ENCODE measurements at places on chromosomes 2 and 18.

GRCh38 chr2:98759338-98759737, 28.4 kb upstream of the MGAT4A start:
- DNase-seq, result no peak

- no peak for DNase-seq
Measured at GRCh38 chr2:134314202-134314601, 60.3 kb downstream of the MGAT5 start.

- no peak for DNase-seq
Measured at GRCh38 chr2:47177043-47177565, 22.0 kb upstream of the STPG4 start.

- no peak for DNase-seq
Measured at GRCh38 chr2:137670111-137670510, 294.2 kb upstream of the HNMT start.

- DNase-seq, result no peak
Measured at GRCh38 chr2:86704459-86704971, 15.6 kb upstream of the RMND5A start.

- peak; percentile 41 for DNase-seq
Measured at GRCh38 chr2:202317080-202317857, 51.7 kb downstream of the NOP58 start.

GRCh38 chr2:25090801-25091200, 48.9 kb downstream of the EFR3B start:
- DNase-seq, result no peak

DNA sequence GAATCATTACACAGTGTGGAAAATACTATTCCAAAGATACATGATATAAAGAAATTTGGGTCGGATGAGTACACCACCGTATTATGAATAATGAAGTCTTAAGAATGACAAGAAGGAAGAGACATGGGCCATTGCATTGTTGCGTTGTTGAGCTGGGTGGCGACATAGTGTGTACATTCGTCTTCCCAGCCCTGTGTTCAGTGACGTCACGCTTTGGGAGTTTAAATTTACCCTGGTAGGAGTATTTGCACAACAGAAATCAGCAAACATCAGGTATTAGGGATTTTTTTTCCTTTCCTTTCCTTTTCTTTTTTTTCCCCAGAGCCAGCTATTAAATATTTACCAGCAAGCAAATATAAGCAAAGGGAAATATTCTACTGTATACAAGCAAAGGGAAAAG, 347.2 kb upstream of the NETO1 start:
- DNase-seq, result no peak

GRCh38 chr2:25358249-25358815, 16.6 kb upstream of the DNMT3A start:
- DNase-seq, result no peak

DNA sequence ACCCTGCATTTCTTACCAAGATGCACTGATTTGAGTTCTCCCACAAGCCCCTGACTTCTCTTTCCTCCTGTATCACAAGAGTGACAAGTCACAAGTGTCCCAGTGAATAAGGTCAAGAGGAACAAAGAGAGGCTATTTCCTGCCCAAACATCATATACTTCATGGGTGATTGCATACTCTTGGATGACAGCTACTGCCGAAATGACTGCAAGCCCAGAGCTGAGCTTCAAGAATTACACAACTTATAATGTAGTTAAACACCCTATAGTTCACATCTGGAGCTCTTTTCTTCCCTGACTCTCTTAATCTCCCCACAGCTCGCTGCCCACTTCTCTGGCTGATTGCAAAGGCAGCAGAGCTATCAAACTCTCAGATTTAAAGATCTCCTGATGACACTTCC, 289.7 kb upstream of the PARD3B start:
- DNase-seq, result no peak

- DNase-seq, result no peak
Measured at GRCh38 chr2:168443818-168444217, 12.3 kb upstream of the CERS6 start.

DNA sequence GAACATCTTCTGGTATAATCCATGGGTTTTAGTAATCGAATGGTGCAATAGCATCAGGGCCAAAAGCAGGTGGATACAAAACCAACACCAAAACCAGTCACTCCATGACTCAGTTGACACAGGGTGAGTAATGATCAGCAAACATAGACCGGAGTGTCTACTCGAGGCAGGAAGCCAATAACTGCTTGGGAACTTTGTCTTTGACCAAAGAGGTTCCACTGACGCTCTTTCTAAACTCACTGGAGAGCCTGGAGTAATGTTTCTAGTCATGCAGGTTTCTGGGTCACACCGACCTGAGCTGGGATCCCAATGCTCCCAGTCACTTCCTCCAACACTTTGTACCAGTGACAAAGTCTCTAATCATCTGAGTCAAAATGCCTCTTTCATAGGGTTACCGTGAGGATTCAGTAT, 30.9 kb downstream of the MREG start:
- no peak for DNase-seq

DNA sequence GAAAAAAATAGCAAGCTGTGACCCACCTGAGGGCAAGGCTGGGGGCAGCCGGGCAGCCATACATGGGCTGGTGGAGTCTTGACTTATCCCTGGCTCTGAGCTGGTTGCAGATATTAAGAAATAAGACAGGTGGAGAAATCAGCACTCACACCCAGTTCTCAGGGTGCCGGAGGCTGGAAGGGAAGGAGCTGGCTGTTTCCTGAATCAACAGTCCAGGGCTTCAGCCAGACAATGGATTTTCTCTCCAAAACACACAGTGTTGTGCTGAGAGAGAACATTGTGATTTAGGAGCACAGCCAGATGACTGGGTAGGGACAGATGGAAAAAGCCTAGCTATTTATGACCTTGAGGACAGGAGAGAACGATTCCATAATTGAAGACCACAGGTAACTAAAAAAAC, 208.8 kb downstream of the LDLRAD4 start:
- DNase-seq, result no peak

Data from substantia nigra (tissue), 51 donors.